H9 (cell line): ENCODE measurements at places on chromosomes 11 and 22.

DNA sequence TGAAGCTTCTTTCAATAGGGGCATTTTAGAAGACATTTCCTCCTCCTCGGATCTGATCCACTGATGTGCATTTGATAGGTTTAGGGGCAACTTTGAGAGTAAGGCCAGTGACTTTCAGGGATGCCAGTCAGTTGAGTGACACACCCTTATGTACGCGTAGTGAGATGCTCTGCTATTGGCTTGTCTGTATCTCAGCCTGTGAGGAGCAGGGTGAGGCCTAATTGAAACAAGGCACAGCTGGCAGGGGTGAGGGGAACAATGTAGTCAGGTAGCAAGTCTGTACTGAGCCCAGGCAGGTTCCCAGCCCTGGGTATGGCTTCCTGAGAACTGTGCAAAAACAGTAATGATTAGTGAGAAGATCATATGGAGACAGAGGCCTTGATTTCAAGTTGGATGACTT, 61.5 kb downstream of the STIM1 start:
- no peak for DNase-seq

DNA sequence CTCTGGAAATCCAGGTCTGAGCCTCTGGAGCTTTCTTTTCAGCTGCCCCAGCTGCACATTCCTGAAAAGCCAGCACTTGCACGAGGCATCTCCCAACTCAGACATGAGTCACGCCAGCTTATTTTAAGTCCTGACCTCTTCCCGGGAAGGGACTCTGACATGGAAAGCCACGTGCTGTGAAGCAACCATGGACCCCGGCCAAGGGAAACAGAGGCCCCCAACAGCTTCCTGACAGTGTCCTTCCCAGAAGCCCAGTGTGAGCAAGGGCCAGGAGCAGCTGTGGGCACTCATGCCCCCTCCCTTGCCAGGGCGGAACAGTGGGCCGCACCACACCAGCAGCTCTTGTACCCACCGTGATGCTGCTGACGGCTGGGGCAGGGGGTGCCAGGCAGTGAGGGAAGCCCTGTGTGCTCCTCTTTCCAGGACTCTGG, 118.8 kb upstream of the CADM1 start:
- no peak for DNase-seq

DNA sequence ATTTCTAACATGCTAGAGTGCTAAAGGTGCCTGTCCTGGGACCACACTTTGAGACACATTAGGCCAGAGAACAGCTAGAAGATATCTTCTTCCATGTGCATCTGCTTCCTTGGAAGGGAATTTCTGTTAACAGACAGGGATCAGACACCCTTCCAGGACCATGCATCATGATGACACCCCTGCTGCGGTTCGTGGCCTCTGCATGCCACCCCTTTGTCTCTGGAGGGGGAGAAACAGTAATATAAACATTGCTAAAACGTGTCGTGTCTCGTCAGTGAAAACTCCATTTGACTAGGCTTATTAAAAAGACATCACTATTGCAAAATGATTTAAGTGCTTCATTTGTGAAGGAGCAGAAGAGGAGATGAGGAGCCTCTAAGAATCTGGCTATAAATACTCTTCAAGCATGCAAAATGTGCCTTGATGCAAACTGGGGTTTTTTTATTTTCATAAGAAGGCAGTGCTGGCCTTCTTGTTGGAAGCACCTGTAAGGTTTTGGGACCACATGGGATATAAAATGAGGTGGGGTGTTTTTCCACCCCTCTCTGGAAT, 141.6 kb downstream of the MYO18B start:
- no peak for DNase-seq

GRCh38 chr11:119222308-119222707, 16.2 kb downstream of the CBL start:
- no peak for DNase-seq

GRCh38 chr11:14376920-14377319, 17.9 kb upstream of the RRAS2 start:
- no peak for DNase-seq

GRCh38 chr11:4480577-4481239, 1.7 kb upstream of the OR52K1 start:
- no peak for DNase-seq

DNA sequence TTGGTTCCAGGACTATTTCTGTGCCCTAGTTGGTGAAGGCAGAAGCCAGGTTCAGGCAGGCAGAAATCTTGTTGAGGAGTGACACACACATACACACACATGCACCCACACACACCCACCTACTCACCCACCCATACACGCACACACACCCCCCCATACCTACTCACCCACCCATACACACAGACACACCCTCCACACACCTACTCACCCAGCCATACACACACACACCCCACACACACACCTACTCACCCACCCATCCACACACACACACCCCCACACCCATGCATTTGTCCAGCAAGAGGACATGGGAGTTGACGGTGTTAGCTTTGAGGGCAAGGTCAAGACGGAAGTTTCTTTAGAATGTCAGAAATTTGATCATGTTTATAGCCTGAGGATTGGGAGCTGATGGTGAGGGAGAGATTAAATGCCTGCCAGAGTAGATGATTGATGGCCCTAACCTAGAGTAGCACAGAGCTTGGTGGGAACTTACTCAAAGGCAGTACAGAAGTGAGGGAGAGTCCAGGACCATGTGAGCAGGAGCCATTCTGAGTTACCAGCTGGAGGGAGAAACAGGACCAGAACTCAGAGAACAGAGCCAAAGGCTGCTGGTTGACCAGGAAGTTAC, 68.9 kb downstream of the CYB5R2 start:
- no peak for DNase-seq

- DNase-seq, result no peak
Observed at GRCh38 chr22:43198936-43199335, 12.0 kb upstream of the TTLL12 start.

DNA sequence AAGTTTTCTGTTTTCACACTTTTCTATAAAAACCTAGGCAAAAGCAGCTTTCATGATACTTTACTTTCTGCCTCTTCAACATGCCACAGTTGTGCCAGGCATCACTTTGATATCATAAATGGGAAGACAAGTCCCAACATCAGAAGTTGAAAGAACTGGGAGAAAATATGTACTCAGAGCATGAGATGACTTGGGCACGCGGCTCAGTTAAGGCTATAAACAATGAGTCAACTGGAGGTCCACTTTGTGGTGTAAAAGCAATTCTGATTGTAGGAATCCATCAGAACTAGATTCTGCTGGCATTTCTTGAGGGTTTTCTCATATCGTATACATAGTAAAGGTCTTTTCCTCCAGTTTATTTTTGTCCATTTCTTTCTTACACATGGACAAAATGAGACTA, 109.7 kb upstream of the USP47 start:
- no peak for DNase-seq

DNA sequence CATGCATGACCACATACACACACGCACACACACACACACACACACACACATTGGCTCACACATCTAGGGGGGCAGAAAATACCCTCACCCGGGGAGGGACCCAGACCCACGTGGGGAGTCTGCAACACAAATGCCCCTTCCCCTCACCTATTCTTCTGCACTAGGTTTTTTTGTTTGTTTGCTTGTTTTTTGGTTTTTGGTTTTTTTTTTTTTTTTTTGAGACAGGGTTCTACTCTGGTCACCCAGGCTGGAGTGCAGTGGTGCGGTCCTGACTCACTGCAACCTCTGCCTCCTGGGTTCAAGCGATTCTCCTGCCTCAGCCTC, 28.4 kb downstream of the WEE1 start:
- no peak for DNase-seq

- no peak for DNase-seq
Observed at GRCh38 chr11:11524436-11525061, 97.3 kb downstream of the GALNT18 start.

DNA sequence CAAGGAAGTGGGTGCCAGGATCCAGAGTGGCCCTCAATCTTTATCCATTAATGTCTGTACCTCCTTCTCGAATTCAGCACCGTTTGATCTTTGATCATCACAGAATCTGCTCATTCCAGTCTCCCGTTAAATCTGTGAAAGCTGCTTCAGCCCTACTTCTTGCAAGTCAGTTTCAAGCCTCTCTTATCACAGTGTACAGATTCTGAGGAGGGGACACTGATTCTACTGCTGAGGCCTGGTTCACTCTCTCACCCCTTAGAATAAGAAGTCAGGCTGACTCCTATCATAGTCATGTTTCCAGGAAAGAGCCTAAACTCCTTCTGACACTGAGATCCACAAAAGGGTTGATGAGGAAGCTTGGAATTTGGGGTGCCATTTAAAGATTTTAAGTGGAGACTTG, 39.0 kb downstream of the MAML2 start:
- no peak for DNase-seq

DNA sequence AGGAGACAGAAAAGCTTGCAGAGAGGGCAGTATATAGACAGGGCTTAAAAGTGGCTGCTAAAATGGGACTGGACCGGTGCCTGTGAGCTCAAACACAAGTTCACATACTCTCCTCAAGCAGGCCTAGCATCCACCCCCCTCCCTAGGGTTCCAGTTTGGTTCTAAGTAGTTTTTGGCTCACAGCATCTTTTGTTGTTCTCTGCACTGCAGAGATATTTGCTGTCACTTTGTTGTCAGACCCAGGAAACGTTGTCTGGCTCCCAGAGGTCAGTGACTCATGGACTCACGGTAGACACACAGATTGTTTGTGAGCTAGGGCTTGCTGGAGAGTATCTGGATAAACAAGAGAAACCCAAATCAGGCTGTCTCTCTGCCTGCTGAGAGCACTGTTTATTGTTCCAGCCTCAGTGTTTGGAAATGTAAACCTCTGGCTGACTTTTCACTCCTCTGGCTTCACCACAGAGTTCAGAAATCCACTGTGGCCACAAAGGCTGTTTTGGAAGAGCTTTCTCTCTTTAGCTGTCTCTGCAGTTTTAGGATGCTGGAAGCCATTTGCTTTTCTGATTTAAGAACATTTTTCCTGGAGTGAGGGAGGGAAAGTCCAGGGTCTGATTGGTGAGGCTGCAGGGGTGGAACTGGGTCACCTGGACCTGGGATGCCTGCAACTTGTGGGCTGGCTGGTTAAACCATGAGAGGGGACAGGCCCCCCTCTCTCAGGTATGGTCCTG, 303.7 kb upstream of the PLET1 start:
- DNase-seq, result no peak

DNA sequence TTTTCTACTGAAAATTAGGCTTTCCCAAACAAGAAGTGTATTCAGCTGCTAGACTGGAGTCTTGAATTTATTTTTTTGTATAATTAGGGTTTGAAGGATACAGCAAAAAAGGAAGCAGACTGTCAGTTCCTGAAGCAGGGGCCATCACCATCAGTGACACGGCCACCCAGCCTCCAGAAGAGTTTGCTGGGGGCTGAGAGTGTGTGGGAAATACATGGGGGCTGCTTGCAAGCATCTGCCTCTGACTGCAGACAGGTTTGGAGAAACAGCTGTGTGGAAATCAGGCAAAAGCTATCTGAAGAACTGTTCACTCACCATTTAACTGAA, 23.0 kb downstream of the FZD4 start:
- DNase-seq, result no peak

DNA sequence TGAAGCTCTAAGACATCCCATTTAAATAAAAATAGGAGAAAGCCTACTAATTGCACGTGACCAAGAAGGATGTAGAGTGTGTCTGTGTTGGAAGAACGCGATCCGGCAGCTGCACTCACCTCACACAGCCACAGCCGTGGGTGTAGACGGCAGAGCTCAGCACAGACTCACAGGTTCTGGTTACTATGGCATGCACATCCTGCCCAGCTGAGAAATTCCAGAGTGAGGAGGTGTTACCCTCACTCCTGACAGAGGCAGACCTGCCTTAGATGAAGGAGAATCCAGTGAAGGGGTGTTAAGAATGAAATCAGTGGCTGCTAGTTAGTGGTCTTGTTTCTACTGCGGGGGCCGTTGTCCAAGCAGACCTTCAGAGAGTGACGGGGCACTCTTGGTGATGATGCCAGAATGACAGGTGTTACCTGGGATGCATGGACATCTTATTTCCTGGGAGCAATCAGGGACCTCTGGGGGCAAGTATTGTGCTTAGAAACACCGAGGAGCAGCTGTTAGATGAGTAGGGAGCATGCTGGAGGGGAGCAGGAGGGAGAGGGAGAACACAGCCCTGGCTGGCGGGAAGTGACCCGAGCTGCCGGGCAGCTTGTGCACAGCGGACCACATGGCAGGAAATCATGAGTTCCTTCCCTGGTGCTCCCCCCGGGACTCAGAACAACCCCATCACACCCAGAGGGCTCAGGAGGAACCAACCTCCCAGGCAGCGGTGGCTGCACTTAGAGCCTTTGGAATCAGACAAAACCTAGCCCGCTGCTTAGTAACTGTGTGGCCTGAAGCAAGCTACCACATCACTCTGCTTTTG, 12.3 kb downstream of the KCNJ5 start:
- DNase-seq, result peak; percentile 60

DNA sequence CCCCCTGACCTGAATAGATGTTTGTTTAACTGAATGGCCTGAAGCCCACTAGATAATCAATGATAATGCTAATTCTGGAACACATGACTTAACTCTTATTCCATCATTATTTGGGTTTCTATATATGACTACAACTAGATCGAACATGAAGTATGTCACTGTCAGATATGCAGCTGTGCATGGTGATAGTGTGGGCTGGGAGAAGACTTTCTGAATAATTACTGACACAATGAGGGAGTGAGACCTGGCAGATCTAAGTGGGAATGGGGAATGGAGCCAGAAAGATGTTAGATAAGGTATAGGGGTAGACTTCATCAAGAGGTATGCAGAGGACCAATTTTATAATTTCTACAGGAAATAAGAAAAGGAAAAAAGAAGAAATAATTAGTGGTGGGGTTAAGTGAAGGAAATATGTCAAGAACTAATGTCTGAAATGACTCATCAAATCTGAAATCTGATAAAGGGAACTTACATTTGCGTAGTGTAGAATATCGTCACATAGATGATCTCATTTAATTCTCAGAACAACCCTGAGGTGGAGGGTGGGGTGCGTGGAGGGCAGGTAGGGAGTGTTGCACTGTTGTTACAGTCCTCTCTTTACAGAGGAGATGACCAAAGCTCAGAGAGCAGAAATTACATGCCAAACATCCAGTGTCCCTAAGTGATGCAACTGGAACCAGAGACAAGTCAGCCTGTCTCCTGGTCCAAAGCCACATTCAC, 68.2 kb upstream of the EED start:
- no peak for DNase-seq

GRCh38 chr22:19105867-19106802, 16.1 kb downstream of the DGCR2 start:
- peak; percentile 50 for DNase-seq

DNA sequence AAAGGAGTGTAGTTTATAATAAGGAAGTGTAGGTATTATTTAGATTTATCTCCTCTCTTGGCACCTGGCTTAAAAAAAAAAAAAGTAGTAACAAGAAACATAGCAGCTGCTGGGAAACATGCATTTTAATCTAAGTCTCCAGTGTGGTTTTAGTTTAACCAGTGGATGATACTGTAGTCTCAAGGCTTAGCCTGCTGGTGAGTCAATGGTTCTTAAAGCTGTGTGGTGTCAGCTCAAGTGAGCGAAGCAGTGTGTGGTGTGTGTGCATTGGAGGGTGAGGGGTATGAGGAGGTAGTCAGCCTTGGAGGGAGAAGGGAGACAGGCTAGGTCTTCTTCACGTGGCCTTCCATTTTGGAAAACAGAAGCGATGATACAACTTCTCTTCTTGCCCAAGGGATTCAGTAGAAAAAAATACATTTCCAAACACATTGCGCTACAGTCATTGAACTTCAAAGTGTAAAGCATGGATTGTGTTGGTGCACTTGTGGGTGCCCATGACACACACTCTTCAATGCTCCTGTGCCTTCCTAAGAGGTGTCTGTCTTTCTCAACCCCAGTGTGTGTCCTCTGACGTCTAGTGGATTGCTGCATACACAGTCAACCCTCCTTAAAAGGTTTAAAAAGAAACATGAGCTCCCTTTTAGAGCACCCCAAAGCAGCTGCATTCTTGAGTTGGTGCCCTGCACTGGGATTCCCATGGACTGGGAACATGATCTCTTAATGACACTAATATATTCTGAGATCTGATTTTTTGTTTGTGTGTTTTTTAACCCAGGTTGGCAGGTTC, 40.1 kb downstream of the ZBTB16 start:
- no peak for DNase-seq
